ENCODE measurements at places on chromosomes 7 and 10.

- no peak for DNase-seq
Measured at GRCh38 chr7:29853072-29853471, 46.8 kb downstream of the WIPF3 start.

DNA sequence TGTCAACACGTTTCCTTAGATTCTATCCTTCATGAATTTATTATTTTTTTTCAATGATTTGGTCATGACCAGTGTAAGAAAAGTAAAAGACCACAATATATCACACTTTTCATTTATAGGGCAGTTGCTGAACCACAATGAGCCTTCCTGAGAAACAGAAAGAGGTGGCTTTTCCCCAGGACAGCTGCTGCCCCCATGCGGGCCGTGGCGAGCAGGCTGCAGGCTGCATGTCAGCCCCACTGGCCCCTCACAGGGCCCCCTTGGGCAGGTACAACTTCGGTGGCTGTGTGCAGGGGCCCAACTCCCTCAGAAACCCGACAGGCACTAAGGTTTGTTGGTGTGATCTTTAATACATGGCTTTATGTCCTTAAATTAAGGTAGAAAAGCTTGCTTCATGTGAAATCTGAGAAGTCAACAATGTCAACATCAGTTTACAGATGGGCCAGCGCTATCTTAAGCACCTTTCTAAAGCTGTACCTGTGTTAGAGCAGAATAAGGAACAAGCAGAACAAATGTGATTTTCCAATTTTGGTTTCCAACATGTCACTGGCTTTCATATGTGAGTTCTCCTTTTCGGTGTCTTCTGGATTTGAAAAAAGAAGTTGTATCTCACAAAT lies 10.6 kb downstream of the BEND7 start:
- DNase-seq, result no peak

GRCh38 chr7:158941821-158942605 lies 85.7 kb downstream of the DYNC2I1 start:
- no peak for DNase-seq

- DNase-seq, result no peak
Measured at GRCh38 chr7:30561389-30561788, 33.3 kb upstream of the GARS1 start.

GRCh38 chr7:80646083-80646865 lies 7.8 kb downstream of the CD36 start:
- no peak for DNase-seq

DNA sequence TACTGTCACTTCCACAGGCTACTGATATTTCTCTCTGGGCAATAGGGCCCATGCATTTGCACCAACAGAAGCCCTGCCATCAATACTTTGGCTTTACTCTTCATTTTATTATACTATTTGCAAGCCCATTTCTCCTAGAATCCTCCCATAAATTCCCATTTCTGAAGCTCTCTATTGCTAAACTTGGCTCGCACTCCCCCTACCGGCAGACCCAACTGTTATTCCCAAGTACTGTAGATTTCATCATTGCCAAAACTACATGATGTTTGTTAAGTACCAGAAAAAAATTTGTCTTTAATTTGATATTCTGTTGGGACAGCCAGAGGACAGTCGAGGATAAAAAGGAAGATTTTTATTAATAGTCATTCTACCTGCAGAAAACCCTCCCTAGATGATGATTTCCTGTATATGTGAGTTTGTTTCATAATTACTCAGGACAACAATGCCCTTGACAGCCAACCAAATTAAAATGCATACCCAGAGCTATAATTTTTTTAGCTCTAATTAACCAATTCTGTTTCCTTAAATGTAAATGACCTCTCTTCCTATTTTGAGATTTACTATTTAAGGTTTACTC lies 298.6 kb downstream of the REEP3 start:
- peak; percentile 70 for DNase-seq

- DNase-seq, result no peak
Measured at GRCh38 chr10:108338146-108338545, 1173.6 kb upstream of the SORCS1 start.
